Cardiac muscle cell (in vitro differentiated cells and primary cell): ENCODE measurements at places on chromosomes 13 and 19.
A peak's percentile ranks its signal among the peaks of the same experiment; 100 is the strongest.

GRCh38 chr13:109010912-109011311 is 381.5 kb downstream of the MYO16 start:
- DNase-seq: no peak

DNA sequence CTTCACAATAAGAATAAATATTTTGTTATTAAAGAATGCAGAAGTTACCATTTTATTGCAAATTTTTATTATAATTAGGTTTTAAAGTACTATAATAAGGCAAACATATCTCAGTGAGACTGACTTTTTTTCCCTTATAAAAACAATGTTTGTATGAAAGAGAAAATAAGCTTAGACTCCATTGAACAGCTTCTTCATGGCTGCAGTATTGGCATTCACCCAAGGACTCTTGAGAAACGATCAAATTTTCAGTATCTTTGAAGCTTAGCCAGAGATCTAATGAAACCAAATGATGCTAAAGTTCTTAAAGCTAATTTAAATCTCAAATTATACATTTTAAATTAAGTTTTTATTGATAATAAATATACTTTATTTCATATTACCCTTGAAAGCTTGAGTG is 128.3 kb downstream of the GGACT start:
- no peak for DNase-seq

DNA sequence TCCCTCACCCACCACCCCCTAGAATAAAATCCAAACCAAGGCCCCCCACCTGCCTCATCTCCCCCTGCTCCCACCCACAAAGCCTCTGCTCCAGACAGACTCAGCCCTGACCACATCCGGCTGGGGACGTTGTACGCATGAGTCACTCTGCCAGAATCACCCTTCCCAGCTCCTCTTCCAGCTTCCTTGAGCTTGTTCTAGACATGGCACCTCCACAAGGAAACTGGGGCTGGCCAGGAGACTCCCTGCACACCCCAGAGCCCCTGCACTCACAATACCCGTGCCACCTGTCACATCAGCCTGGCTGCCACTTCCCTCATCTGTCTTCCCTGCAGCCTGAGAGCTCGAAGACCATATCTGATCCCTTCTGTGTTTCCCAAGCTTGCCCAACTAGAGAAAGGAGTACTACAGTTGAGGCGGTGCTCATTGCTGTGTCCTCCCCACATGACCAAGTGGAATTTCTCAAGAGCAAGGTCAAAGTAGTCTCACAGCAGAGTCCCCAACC is 9.7 kb downstream of the DEDD2 start:
- peak; percentile 72 for DNase-seq

DNA sequence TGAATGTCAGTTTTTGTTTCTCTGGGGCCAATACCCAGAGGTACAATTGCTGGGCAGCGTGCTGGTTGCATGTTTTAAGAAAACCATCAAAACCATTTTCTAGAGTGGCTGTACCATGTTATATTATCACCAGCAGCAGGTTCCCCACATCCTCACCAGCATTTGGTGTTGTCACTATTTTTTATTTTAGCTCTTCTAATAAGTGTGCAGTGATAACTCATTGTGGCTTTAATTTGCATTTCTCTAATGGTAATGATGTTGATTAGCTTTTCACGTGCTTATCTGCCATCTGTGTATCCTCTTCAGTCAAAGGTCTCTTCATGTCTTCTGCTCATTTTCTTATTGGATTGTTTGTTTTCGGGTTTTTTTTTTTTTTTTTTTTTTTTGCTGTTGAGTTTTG is 21.9 kb downstream of the PAK4 start:
- DNase-seq: no peak

DNA sequence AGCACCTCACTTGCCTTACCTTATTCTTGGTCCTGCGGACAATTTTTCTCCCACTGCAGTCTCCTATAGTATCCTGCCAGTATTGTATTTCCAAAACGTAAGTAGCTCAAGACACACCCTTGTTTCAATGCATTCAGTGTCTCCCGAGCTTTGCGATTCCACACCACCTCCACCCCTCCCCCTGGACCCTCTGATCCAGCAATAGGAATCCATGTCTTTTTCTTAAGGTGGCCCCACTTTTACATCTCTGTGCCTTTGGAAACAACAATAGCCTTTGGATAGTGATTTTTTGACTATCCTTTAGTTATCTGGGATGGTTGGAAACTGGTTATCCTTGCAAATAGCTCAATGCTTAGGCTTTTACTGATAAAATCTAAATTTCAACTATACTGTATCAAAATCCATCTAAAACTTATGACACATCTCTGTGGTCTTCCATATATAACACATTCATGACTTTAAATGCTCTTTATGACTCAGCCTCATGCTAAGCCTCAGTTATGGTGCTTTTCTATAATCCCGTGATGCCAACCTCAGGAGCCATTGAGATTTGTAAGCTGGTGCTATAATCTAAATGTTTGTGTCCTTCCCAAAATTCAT is 27.1 kb downstream of the FAM216B start:
- DNase-seq: no peak

- peak; percentile 45 for DNase-seq
These were observed 924 bp downstream of the RGCC start for GRCh38 chr13:41458187-41458760.

- DNase-seq: no peak
These were observed 1.2 kb downstream of the ACP5 start for GRCh38 chr19:11576227-11576626.

GRCh38 chr13:73894995-73895571 is 239.1 kb downstream of the KLF12 start:
- DNase-seq: no peak

DNA sequence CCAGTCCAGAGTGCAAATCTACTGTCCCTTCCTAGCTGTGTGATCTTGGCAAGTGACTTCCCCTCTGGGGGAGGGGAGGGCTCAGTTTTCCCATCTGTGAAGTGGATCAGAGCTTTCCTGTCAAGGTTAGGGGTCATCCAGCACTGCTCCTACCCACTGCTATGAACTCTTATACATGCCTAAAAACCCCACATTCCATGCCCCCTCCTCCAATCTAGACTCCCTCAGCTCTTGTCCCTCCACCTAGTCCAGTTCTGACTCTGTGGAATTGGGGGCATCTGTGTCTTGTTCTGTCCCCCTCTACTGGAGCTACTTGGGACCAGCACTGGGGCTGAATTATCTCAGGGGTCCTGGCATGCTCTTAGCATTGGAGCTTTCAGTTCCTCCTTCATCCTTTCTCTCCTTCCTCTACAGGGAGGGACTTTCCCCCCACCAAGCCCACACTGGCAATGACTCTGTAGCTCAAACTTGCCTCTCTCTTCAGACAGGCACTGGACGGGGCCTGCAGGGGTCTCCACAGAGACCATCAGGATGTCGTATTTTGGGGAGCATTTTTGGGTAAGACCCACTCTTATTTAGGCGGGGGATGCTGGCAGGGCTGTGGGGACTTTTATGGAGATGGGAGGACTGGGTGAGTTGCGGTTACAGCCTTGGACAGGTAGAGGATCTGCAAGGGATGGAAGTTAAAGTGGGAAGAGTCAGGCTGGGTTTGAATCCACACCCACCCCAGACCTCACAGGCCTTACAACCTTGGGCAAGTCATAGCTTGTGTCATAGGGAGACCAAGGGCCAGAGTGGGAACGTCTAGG is 3.6 kb downstream of the FCHO1 start:
- no peak for DNase-seq

DNA sequence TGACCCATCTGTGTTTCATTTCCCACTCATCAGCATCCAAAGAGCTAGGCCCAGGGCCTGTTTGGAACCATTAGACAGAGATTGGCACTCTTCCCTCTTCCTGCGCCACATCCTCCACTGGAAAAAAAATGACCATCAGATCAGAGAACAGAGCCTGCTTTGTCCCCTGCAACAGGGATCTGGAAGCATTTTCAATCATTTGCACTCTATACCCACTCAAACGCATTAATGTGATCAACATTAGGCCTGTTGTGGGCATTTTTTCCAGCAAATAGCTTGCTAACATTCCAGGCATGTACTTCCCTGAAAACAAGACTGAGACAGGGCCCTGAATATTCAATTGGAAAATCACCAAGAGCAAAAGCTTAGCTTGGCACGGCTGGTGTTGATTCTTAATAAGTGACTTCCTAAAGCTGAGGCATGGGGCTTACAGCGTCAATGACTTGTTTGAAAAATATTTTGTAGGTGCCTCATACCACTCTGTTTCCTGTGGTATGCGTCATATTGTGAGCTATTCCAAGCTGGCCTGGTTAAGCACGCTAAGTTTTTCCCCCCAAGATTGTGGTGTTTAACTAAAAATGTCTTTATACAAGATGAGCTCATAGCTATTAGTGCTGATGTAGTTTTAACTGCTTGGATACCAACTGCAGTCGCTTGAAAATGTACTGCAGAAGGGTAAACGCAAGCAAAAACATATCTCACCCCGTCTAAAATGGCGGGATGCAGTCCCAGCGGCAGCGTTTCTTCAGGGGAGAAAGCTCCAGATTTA is 404.4 kb downstream of the SPRY2 start:
- peak; percentile 98 for DNase-seq

GRCh38 chr19:6730153-6730804 is 7.1 kb downstream of the GPR108 start:
- DNase-seq: no peak

- no peak for DNase-seq
These were observed 766 bp downstream of the SBNO2 start for GRCh38 chr19:1173159-1173844.

DNA sequence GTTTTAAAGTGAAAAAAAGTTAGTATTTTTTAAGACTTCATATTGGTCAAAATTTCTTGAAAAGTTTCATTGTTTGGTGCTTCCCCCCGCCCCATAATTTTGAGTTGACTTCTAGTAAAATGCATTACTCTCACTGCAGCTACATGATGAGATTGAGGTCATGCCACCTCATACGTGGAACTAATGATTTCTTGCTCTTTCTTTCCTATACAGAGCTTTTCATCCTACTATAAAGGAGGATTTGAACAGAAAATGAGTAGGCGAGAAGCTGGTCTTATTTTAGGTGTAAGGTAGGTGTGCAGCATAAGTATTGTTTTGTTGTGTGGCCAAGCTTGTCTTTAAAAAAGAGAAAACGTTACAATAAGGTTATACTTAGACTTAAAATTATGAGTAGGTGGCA is 55.0 kb downstream of the DNAJC15 start:
- DNase-seq: no peak

GRCh38 chr19:1864480-1865171 is 1.2 kb upstream of the KLF16 start:
- DNase-seq: peak; percentile 67

GRCh38 chr13:27622881-27623280 is 1.2 kb downstream of the POLR1D start:
- DNase-seq: no peak

DNA sequence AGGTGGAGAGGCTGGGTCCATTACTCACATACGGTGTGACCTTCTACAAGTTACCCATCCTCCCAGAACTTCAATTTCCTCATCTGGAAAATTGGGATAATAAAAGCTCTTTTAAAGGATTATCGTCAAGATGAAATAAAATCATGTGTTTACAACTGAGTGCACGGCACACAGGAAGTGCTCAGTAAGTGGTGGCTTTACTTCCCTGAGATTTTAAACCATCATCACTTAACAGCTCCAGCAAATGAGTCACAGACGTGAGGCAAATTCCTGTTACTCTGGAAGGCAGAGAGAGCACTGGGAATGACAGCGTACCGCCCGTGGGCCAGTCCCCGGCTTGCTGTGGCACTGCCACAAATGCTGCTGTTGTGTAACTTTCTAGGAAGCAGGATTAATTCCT is 64.1 kb downstream of the MRPL57 start:
- no peak for DNase-seq

GRCh38 chr13:49060678-49061387 is 85.1 kb downstream of the FNDC3A start:
- DNase-seq: no peak

GRCh38 chr13:49240017-49240416 is 7.7 kb upstream of the CDADC1 start:
- DNase-seq: peak; percentile 2
